Anterior cingulate cortex (tissue), 58 donors: ENCODE measurements at places on chromosomes 12 and 14.

GRCh38 chr12:5521456-5522325 is 89.8 kb downstream of the NTF3 start:
- DNase-seq: no peak

DNA sequence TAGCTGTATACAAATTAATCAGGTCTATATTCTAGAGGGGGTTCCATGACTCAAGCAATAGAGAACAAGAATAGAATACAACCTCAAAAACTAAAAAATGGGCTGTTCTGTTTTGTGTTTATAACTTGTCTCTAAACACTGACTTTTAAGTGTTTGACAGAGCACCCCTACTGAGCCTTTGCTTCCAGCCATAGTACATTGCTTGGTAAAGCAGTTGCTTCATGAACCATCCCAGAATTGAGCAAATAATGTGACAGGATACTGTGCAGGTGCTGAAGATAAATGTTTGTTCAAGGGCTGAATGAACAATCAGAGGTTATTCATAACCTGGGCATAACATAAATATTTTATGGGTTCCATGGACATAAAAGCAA is 11.5 kb downstream of the SPTSSA start:
- DNase-seq: no peak

- DNase-seq: no peak
These were observed 616.3 kb downstream of the LRFN5 start for GRCh38 chr14:42222924-42223471.

GRCh38 chr12:24537083-24537860 is 411.6 kb downstream of the BCAT1 start:
- no peak for DNase-seq

DNA sequence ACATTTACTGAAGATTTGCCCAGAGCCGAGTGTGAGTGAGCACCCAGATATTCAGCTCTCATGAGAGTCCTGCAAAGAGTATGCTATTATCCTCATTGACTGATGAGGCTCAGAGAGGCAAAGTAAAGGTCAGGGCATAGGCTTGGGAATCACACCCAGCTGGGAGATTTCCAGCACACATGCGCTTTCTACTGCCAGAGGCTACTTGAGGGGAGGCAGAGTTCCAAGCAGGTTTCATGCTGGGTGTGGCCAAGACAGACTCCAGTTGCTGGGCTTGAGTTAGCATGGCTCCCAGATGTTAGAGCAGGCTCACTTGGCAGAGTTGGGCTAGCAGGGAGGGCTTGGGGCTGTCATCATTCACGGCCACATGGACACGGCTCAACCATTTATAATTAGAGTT is 14.4 kb upstream of the FAM181A start:
- no peak for DNase-seq

DNA sequence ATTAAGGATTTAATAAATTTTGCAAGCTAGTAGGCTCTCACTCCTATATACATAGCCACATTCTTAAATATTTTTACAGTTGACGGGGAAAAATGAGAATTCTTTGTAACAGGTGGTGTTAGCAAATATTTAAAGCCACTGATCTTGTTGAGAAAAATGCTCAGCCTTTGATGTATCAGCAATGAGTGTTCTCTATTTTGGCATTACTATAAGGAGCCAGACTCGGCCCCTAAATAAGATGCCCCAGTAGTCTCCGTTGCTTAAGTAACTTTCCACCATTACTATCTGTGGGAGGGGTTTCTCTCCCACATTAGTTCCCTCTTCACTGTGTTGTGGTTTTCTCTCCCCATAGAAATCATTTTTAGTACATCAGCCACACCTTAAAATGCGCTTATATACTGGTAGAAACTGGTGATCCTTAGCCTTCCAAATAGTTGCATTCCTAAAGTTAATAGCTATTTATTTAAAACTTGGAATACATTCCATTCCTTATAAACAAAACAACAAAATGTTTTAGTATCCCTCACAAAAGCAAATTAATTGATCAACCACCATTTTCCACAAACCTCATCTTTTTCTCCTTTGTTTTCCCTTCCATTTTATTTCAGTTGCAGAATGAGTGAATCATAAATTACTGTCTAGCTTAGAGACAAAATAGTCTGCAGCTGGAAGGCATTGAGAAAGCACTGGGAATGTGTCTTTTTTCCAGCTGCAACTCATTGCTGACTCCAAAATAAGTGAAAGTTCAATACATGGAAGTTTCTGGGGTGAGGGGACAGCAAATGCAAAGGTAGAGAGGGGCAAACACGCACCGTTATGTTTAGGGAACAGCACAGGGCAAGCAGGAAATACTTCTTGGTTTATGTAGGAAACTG is 84.7 kb upstream of the FERMT2 start:
- no peak for DNase-seq

- DNase-seq: no peak
These were observed 15.0 kb downstream of the G2E3 start for GRCh38 chr14:30573966-30574365.

GRCh38 chr12:46774322-46774633 is 51.5 kb downstream of the SLC38A4 start:
- no peak for DNase-seq

DNA sequence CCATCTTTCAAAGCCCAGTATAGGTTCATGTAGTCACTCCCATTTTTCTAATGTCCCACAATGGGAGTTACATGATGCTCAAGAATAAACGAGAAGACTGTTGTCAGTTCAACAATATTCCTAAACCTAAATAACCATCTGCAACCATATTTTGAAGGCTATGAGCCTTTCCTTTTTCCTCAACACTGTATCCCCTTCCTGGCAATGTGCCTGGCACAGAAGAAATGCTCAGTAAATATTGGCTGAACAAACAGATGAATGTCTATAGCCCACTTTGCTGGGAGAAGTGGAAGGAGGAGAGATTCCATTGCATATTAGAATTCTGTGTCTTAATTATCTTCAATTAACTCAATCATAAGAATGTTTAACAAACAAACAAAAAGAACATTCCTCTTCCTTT is 6.1 kb downstream of the ARMH4 start:
- DNase-seq: no peak

- DNase-seq: no peak
These were observed 11.2 kb upstream of the ARID2 start for GRCh38 chr12:45718306-45718705.

- DNase-seq: no peak
These were observed 22.1 kb downstream of the SAMD4A start for GRCh38 chr14:54589076-54589475.
